ENCODE measurements at places on chromosomes 4 and X.

DNA sequence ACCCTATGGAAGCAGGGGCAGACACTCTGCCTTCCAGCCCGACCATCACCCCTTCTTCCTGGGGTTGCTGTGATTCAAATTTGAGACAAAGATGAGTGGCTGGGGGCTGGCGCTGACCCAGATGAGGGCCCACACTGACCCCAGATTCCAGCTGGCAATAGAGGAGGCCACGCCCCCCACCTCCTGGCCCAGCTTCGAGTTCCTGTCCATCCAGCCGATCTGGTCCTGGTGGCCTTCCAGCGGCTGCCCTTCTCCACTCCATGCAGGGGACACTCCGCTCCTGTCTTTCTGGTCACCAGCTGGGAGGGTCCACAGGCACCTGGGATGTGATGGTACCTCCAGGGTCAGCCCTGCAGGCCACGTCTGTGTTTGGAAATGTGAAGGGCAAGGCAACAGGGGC, 98.5 kb upstream of the PSAPL1 start:
- no peak for DNase-seq

- no peak for DNase-seq
These were observed 83.0 kb downstream of the MAMLD1 start for GRCh38 chrX:150446151-150446550.

GRCh38 chrX:97132664-97133415, 249.1 kb downstream of the RPA4 start:
- no peak for DNase-seq

DNA sequence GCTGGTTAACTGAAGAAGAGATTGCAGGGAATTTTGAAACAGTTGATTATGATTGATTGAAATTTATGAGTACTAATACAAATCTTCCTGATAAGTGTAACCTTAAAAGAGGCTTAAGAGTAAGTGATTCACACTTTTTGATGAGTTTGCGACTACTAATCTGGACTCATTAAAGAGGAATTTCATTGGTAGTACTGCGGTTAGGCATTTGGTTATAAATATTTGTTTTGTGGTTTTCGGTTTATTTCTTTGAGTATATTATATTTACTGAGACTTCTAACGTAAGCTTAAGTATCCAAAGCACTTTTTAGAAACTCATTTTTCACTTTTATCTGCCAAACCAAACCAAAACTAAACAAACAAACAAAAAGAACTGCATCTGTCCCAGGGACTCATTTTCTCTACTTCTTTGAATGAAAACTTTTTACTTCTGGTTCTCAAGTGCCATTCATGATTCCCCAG, 20.7 kb downstream of the SLIT2 start:
- DNase-seq = no peak

GRCh38 chr4:173524218-173525117, 5.6 kb downstream of the HAND2 start:
- no peak for DNase-seq

- no peak for DNase-seq
These were observed 137.9 kb upstream of the S100G start for GRCh38 chrX:16511796-16512776.

- DNase-seq = no peak
These were observed 160.4 kb upstream of the GPR101 start for GRCh38 chrX:137194164-137194563.

GRCh38 chr4:73729534-73730165, 10.7 kb upstream of the CXCL8 start:
- DNase-seq = peak; percentile 59

DNA sequence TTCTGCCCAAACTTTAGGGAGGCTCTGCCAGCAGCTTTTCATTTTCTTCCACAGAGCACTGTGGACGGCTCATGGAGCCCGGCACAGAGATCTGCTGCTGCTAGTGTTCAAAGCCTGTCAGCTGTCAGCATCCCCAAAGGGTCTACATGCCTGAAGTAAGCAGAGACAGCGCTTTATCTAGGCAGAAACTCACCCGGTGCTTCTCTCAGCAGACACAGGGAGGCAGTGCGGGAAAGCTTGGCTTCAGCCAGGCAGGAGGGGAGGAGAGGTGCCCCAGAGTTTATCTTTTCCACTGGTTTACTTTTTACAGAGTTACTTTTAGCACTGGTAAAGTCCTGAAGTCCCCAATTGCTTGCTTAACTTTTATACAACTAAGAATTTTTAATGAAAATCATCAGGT, 339.3 kb downstream of the NKX6-1 start:
- DNase-seq = no peak

DNA sequence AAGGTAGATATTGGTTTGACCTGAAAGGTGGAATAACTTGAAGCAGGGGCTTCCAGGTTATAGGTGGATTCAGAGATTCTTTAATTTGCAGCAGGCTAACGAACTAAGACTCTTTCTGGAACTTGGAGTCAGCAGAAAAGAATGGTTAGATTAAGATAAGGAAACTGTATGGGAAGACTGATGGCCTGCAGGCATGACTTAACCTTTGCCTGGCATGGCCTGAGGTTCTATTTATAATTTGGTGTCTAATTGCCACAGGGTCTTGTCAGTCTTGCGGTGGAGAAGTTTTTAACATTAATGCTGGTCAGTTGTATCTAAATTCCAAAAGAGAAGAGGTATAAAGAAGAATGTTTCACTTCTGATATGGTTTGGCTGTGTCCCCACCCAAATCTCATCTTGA, 110.3 kb upstream of the VCX3A start:
- DNase-seq = no peak

- DNase-seq = no peak
These were observed 54.1 kb downstream of the C4orf51 start for GRCh38 chr4:145734031-145734430.

DNA sequence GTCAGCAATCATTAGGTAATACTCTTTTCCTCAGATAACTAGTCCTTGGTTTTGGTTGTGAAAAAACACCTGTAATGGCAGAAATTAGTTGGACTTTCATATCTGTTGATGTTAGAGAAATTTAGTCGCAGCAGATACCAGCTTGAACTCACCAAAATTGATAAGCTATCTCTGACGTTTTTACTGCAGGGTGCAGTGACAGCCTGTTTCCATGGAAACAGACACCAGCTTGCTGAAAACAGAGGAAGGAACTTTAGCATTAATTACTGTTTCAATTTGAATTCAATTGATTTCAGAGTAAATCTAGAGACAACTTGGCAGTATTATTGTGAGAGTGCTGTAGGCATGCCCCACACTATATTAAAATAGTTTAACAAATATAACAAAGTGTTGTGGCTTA, 246.5 kb downstream of the PPP1R2C start:
- no peak for DNase-seq

GRCh38 chr4:17687237-17687857, 72.9 kb downstream of the MED28 start:
- no peak for DNase-seq

DNA sequence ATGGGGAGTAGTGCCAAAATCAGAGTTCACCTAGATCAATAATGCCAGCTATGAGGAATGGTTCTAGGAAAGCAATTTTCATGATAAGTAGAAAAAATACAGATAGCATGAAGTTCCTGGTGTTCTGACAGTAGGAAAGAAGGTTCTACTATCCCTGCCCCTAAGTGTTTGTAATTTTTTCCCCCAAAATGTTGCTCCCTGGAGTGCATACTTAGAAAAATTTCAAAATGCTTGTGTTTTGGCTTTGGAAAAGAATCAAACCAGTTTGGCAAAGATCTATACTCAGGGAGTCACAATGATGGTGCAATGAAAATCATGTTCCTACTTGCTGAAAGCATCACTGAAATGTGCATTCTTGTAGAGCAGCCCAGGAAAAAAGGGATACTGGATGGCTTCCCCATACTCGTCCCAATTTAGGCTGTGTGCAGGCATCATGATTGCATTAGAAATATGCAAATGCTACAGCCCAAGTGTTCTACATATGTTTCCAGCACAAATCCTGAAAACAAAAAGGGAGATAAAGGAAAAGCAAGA, 74.7 kb downstream of the LPAR4 start:
- DNase-seq = no peak

- no peak for DNase-seq
These were observed 264.0 kb downstream of the TRIML1 start for GRCh38 chr4:188403272-188403671.

GRCh38 chr4:84870398-84871163, 95.9 kb downstream of the WDFY3 start:
- DNase-seq = no peak

DNA sequence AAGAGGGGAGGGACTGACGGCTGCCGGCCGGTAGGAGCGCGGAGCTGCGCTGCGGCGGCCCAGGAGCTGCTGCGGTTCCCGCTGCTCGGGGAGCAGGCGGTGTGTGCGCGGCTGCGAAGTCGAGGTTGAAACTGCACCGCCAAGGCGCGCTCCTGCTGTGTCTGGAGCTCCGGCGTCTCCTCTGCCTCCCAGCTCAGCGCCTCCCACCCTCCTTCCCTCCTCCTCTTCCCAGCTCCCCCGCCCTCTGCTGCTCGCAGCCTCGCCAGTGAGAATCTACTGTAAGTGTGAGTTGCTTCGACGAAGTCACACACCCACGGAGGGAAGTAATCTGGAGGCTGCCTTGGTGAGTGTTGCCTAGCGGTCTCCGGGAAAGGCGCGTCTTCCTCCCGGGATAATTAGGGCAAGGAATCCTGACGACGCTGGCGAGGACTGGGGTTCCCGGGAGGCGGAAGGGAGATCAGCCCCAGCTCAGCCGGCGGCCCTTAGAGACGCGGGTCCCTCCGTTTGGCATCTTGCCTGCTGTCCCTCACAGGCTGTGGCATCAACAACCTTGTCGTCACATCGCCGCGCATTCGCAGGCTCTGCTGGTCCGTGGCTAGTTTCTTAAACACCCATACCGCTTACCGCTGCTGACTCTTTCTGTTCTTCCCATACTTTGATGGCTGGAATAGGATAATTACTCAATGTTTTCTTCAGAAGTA, at the start of gene EPHA5:
Gene EPHA5, minus strand, starts transcription at position 159 of the 701 bp plus-strand sequence. CDS start 747 bp downstream, outside the sequence.
- DNase-seq = peak; percentile 73

Measured in brain pericyte (primary cell).